Gastrocnemius medialis (tissue), 4 donors: ENCODE measurements at places on chromosomes 2 and 18. TPM values are rescaled to one million over a fixed set of nuclear protein-coding genes. Genes with fewer than 3 reads are reported as not detected.
A peak's percentile ranks its signal among the peaks of the same experiment; 100 is the strongest.

GRCh38 chr2:167294776-167295140 lies 406.5 kb downstream of the XIRP2 start:
- peak overlapping the region; percentile 96 for H3K4me3 ChIP-seq
- H3K27ac ChIP-seq = no peak overlapping the region

STPG4 gene
- not detected for total RNA-seq

- no peak overlapping the region for H3K4me3 ChIP-seq
- no peak overlapping the region for H3K27ac ChIP-seq
- no peak for DNase-seq
- H3K4me1 ChIP-seq = no peaks in the 10 kb centered on the region
- H3K36me3 ChIP-seq = no peaks in the 10 kb centered on the region
Observed at GRCh38 chr18:30271716-30272115, 770.8 kb downstream of the DSC3 start.

GRCh38 chr18:54117853-54118773 lies 106.4 kb downstream of the MBD2 start:
- DNase-seq = no peak
- no peak overlapping the region for H3K4me3 ChIP-seq
- no peaks in the 10 kb centered on the region for H3K4me1 ChIP-seq
- no peaks in the 10 kb centered on the region for H3K27me3 ChIP-seq
- no peak overlapping the region for H3K27ac ChIP-seq
- H3K36me3 ChIP-seq = no peaks in the 10 kb centered on the region

DNA sequence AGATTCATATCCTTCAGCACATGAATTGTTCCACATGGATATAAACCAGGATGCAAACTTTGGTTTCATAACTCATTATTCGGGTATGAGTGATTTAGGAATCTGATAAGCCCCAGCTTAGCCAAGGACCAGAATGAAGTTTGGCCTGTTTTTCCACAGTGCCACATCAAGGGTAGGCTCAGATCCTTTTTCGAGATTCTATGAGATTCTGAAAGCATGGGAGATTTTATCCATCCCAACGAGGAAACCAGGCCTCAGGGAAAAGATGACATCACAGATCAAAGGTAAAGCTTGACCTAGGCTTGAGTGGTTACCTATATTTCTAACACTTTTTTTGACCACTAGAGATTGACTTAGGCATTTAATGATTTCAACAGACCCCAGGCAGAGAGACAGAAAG lies 590.8 kb upstream of the PKDCC start:
- no peaks in the 10 kb centered on the region for H3K36me3 ChIP-seq
- no peak for DNase-seq
- no peaks in the 10 kb centered on the region for H3K4me1 ChIP-seq
- no peak overlapping the region for H3K27ac ChIP-seq
- H3K4me3 ChIP-seq = no peak overlapping the region

GRCh38 chr2:176526995-176527901 lies 258.0 kb downstream of the MTX2 start:
- no peak overlapping the region for H3K27ac ChIP-seq
- DNase-seq = no peak
- no peaks in the 10 kb centered on the region for H3K4me1 ChIP-seq

GRCh38 chr18:72752220-72752619 lies 115.6 kb downstream of the NETO1 start:
- no peak overlapping the region for H3K4me3 ChIP-seq
- no peaks in the 10 kb centered on the region for H3K27me3 ChIP-seq
- DNase-seq = no peak
- H3K36me3 ChIP-seq = no peaks in the 10 kb centered on the region

- H3K27me3 ChIP-seq = no peaks in the 10 kb centered on the region
- H3K27ac ChIP-seq = no peak within 1 kb of the TSS
- H3K36me3 ChIP-seq = no peaks in the 10 kb centered on the region
- DNase-seq = no peak
- no peaks in the 10 kb centered on the region for H3K4me1 ChIP-seq
- H3K4me3 ChIP-seq = no peak within 1 kb of the TSS
Observed at GRCh38 chr2:208146006-208146405, at the start of gene CRYGB. Gene CRYGB, minus strand, starts transcription at chr2:208146158. Its CDS starts 38 bp downstream, at chr2:208146120.

DNA sequence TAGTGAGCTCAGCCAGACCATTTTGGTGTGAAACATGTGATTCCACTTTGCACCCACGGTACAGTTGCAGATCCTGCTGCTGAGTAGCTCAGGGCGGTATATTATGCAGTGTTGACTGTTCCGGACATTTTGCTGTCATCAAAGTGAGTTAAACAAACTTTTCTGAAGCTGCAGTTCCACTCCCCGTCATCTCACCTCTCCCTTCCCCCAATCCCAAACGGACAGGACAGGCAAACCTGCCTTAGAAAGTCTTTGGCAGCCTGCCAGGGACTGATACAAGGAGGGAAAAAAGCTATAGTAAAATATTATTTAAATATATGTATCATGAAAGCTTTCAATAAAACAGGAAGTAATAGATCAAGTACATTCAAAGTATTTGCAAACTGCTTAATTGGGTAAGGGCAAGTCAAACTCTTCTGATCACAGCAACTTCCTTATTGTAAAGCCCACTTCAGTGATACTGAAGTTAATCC lies 35.5 kb upstream of the SP5 start:
- H3K4me1 ChIP-seq = no peaks in the 10 kb centered on the region
- no peaks in the 10 kb centered on the region for H3K36me3 ChIP-seq
- no peak for DNase-seq
- H3K27ac ChIP-seq = no peak overlapping the region

PLEKHH2 gene
- 4.6 TPM for total RNA-seq

DNA sequence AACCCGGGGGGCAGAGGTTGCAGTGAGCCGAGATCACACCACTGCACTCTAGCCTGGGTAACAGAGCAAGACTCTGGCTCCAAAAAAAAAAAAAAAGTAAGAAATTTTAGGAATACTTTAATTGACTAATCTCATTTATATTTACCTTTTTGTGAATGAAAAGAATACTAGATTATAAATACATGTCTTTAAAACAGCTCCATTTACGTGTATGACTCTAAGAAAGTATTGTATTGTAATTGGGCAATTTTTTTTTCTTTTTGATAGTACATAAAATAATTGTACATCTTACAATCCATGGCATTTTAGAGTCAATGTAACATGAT lies 8.0 kb downstream of the IL36A start:
- no peaks in the 10 kb centered on the region for H3K27me3 ChIP-seq
- H3K36me3 ChIP-seq = no peaks in the 10 kb centered on the region
- H3K4me1 ChIP-seq = no peaks in the 10 kb centered on the region
- no peak for DNase-seq
- H3K4me3 ChIP-seq = no peak overlapping the region

GRCh38 chr18:33923980-33924379 lies 300.7 kb downstream of the NOL4 start:
- H3K27me3 ChIP-seq = no peaks in the 10 kb centered on the region
- no peaks in the 10 kb centered on the region for H3K4me1 ChIP-seq
- no peak for DNase-seq
- H3K4me3 ChIP-seq = no peak overlapping the region
- no peaks in the 10 kb centered on the region for H3K36me3 ChIP-seq
- no peak overlapping the region for H3K27ac ChIP-seq

- no peaks in the 10 kb centered on the region for H3K36me3 ChIP-seq
- no peak overlapping the region for H3K4me3 ChIP-seq
- no peak overlapping the region for H3K27ac ChIP-seq
Observed at GRCh38 chr2:241038374-241039180, 40.2 kb downstream of the SNED1 start.

- H3K27me3 ChIP-seq = no peaks in the 10 kb centered on the region
- no peaks in the 10 kb centered on the region for H3K4me1 ChIP-seq
- no peak overlapping the region for H3K27ac ChIP-seq
- no peak overlapping the region for H3K4me3 ChIP-seq
- no peaks in the 10 kb centered on the region for H3K36me3 ChIP-seq
Observed at GRCh38 chr2:31127931-31128330, 10.3 kb downstream of the GALNT14 start.
